OCI-LY7 (cell line): ENCODE measurements at places on chromosomes 2 and 18.
A peak's percentile ranks its signal among the peaks of the same experiment; 100 is the strongest.

DNA sequence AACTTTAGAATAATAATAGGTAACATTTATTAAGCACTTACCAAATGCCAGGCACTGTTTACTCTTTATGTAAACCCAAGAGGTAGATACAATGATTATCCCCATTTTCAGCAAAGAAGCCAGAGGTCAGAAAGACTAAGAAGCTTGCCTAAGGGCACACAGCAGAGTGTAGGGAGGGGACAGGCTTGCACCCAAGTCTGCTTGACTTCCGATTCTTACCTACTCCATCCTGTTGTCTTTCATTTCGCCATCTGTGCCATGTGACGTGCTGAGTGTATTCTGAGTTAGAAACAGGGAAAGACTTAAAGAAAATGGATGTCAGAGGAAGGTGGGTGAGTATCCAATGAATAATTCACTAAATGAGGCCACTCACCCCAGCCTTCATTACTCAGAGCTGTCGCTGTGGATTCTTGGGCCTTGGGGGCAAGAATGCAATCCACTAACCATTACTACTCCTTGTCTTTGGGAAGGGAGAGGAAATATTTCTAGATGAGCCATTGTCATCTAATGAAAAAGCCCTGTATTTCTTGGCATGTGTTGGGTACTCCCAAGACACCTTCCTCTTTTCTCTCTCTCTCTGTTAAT lies 76.4 kb upstream of the BCL11A start:
- no peak for DNase-seq

GRCh38 chr2:20178249-20178607 lies 46.7 kb downstream of the SDC1 start:
- DNase-seq: no peak

DNA sequence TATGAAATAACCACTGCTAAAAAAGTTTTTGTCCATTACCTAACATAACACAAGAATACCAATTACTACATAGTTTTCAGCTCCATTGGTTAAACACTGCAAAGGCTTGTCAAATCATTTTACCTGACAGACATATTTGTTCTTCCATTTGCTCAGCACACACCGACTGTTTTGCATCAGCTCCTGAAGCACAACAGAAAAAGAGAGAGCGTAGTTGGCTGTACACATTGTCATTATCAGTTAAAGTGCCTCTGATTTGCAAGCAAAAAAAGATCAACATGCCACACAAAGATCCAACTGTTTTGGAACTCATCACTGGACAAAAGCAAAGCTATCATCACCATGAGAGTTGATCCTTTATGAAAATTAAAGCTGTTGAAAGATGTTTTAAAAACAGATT lies 103.8 kb downstream of the WDPCP start:
- DNase-seq: no peak

- DNase-seq: no peak
Observed at GRCh38 chr2:212136216-212136795, 402.3 kb downstream of the ERBB4 start.

GRCh38 chr18:59325965-59326364 lies 7.5 kb upstream of the CPLX4 start:
- DNase-seq: no peak

DNA sequence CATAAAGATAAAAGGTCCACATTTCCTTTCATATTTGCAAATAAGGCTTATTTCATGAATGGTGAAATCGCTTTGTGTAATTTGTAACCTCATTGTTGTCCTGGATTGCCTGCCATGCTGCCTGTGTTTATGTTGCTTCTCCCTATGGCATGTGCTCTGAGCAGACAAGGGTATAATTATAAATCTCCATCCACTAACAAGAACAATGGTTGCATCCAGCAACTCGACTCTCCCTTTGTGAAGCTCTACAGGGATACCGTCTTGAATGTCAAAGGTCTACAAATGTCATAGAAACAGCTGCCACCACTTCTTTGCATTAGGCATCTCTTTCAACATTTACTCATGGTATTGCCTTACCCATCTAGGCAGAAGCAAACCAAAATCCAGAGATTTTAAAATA lies 209.6 kb downstream of the SLC8A1 start:
- DNase-seq: no peak

DNA sequence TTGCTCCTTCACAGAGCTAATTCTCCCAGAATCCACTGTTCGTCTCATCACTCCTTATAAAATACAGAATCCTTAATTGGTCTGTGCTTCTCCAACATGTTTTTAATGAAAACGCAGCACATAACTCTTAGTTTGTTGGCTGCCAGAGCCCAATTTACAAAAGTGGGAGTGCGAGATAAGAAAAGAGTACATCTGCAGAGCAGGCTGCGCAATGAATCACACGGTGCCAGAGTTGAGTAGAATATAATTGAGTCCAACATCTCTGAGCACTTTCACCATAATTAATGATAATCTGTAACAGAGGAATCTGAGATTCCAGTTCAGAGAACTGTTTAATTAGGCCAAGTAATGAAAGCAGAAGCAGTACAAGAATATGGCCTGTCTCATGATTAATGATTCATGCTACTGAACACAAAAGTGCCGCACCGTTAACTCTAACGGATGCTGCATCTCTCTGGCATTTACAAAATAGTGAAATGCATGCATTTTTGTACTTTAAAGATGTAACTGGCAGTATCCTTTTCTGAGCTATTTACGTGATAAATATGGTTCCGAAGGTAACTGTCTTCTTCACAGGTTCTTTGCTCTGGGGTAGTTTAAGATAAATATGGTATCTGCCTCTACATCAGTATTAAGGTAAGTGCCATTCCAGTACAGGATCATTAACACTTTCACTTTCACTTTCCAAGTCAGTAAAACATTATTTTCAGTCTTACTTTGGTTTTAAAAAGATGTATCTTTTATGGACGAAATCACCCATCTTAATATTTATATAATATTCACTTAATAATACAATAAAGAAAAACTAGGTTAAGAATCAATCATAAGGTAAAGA lies 785.6 kb downstream of the NR4A2 start:
- no peak for DNase-seq

DNA sequence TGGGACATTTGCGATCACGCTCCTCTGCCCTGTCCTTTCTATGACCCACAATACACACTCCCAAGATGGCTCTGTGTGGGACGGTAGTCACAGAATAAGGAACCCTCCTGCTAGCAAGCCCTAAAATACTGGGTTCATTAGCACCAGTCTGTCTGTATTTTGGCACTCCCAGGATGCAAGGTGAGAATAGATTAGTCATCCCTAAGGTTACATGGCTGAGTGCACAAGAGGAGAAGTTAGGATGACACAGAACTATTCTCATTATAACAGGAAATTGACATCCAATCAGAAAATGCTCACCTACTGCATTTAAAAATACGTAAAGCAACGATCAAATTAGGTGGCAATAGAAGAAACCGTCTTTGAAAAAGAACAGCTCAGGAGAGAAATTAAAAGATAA lies 590.2 kb downstream of the EPHA4 start:
- DNase-seq: no peak

DNA sequence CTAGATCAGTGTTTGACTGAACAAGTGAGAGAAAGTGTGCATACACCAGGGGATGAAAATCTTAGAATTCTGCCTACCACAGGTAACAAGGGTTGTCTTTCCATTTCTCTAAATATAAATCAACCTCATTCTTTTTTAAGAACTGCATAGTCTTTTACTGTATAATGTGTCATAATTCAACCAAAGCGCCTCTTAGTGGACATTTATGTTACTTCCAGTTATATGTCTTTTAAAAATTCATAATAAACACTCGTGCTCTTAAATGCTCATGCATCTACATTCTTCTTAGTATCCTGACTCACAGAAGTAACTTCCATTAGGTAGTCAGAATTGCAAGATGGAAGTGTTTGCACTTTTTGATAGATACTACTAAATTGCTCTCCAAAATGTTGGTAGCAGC lies 76.2 kb downstream of the CHRNA1 start:
- DNase-seq: peak; percentile 61

- no peak for DNase-seq
Observed at GRCh38 chr2:109193807-109194619, 65.0 kb downstream of the SH3RF3 start.

DNA sequence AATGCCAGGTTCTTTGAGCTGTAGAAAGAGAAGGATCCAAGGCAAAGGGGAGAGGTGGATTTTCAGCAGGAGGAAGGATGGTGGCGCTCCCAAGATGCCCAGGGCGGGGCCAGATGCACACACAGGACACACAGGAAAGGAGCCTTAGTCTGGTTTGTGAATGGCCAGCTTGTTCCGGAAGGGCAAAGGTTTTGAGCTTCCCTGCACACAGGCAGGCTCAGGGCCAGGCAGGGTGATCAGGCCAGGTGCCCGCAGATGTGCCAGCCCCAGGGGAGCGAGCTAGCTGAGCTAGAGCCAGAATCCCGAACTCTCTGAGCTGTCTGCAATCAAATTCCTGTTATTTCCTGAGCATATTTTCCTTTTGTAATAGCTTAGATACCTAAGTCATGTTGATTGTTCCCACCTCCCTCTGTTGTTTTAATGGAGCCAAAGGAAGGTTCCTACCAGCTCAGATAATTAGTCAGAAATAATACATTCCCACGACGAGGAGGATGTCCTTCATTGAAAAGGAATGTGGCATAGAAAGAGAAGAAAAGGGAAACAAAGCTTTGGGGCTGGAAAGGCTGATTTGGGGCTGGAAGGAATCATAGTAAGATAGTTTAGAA lies 13.7 kb upstream of the OTOF start:
- no peak for DNase-seq

DNA sequence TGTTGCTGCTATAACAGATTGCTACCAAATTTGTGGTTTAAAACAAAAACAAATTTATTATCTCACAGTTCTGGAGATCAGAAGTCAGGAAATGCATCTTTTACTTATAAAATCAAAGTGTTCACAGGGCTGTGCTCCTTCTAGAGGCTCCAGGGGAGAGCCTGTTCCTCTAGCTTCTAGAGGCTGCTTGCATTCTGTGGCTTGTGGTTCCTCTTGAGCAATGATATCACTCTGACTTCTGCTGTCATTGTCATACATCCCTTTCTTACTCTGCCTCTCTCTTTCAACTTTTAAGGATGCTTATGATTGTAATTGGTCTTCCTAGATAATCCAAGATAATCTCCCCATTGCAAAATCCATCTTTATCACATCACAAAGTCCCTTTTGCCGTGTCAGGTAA lies 6.1 kb upstream of the DCC start:
- DNase-seq: no peak

GRCh38 chr2:217386041-217386440 lies 526.2 kb upstream of the TNP1 start:
- no peak for DNase-seq

DNA sequence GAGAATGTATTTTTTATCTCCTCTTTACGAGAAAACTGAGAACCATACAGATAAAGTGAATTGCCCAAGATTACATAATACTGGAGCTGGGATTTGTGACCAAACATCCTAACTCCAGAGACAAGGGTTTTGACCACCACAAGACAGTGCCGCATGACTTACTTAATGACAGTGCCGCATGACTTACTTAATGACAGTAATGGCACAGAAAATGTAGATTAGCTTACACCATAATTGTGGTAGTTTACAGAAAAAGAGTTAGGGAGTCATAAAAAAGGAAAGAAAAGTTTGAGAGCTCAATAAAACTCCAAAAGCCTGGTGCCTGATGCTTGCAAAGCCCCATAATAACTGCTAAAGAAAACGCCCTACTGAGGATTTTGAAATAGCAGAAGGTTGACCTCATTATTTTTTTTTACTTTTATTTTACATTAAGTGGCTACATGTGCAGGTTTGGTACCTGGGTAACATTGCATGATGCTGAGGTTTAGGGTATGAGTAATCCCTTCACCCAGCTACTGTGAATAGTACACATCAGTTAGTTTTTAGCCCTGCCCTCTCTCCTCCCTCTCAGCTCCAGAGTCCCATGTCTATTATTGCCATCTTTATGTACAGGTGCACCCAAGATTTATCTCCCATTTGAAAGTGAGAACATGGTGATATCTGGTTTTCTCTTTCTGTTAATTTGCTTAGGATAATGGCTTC lies 310.0 kb upstream of the UBE2E3 start:
- no peak for DNase-seq

DNA sequence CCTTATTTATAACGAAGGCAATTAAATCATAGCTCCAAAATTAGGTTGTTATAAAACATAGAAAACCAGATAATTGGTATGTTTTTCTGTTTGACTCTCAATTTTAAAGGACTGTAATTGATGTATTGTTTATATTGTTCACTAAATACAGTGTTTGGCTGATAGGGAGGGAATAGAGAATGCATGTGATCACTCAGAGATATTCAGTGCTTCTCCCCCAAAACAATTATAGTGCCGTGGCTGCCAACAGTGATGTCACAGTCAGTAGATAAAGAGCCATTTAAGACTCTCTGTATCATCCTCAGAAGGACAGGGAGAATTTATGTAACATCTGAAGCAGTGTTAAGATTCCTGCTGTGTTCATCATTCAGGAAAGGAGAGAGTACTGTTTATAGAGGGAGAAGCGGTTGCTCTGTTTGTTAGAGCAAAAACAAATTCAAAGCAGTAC lies 69.6 kb downstream of the PHLPP1 start:
- DNase-seq: no peak

GRCh38 chr2:120823551-120823950 lies 87.9 kb downstream of the GLI2 start:
- DNase-seq: no peak

DNA sequence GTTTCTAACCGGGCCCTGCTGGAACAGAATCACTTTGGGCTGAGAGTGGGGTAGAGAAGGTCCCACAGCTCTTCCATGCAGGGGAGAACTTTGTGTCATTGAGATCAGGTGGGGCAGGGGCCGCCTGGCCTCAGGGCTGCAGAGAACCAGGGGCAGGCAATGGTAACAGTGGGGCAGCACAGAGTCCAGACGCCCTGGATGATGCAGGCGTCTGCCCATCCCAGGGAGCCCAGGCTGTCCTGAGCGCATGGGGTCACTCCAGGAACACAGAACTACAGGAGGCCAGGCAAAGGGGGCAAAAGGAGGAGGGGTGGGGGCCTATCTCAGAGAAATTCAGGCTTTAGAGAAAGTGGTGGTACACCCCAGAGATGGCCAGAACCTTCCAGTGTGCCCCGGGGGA lies 121.3 kb downstream of the NDUFA10 start:
- no peak for DNase-seq

- no peak for DNase-seq
Observed at GRCh38 chr2:6418291-6418690, 447.4 kb downstream of the CMPK2 start.
